Effector CD4-positive, alpha-beta T cell (primary cell): ENCODE measurements at places on chromosomes 1 and 21.

DNA sequence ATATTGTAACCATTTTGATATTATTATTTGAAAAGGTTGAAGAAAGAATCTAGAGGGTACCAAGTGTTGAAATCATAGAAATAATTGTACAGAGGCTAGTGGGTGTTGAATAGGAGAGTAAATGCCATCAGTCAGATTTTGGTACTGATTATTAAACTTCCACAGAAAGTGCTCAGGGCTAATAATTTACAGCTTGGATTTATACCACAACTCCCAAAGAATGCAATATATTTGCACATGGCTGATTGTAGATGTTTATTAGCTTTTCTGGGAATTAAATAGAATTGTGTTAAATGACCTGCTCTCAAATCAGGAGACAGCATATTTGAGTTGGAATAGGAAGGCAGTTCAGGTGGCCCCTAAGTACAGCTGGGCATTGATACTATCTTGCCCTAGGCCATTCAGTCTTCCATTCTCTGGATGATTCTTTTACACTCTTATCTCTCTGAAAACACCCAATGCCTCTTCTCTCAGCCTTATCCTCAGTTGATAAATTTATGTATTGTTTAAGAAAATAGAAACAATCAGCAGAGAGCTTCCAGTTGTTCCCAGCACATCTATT lies 63.7 kb downstream of the ERICH3 start:
- no peak for DNase-seq

DNA sequence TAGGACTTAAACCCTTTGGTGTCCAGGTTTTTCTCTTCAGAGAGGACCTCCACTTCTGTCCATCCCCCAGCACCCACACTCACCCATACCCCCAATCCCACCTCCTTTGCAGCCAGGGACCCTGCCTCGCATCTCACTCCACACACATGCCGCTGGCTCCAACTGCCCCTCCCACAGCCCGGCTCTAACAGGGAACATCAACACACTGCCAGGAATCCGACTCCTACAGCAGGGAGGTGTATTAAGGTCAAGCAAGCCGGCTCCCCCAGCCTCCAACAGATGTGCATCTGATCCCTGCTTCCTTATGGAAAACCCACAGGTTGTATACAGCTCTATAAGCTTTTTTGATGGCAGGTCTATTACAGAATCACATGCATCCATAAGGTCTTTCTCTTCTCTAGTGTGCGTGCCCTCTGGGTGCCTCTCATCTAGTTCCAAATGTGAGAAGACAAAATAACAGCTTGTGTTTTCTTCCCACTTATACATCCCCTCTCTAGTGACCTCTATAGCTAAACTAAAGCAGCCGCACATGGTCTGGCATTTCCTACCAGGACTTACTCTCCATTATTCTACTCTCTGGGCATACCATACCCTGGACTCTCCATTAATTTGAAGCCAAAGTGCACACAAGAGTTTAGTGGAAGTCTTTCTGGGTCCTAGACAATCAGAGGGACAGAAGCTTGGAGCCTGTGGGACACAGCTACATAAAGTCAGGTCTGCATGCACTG lies 16.3 kb downstream of the PIK3C2B start:
- no peak for DNase-seq

DNA sequence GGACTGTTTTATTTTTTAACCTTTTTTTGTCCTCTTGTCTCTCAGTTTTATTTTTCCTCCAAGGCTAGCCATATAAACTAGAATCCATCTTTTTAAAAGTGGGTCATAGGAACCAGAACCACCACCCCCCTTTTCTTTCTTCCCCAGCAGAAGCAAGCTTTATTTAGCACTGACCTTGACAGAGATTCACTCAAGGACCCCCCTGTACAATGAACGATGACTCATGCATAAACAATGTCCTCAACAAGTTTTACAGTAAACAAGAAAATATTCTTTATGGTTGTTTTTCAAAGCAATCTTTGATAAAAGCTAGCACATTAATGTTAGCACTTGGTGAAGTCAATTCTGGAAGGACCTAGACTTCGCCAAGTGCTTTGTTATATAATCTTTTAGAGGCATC lies 14.1 kb downstream of the PKN2 start:
- DNase-seq: no peak

DNA sequence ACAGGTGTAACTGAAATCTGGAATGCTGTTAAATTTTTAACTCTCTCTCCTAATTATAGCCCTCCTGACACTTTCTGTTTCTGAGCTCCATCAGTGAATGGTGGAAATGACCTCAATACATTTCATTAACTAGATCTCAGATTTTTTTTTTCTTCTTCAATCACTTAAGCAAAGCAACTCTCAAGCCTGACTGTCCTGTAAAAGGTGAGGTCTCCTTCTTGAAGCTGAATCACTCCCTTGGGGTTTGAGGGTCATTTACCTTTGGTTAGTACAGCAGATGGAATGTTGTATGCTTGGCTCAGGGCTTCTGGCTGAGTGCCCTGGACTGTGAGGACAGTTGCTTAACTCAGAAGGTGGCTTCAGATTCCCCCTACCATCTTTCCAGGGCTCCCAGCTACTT lies 518.7 kb downstream of the PTPRC start:
- DNase-seq: no peak

DNA sequence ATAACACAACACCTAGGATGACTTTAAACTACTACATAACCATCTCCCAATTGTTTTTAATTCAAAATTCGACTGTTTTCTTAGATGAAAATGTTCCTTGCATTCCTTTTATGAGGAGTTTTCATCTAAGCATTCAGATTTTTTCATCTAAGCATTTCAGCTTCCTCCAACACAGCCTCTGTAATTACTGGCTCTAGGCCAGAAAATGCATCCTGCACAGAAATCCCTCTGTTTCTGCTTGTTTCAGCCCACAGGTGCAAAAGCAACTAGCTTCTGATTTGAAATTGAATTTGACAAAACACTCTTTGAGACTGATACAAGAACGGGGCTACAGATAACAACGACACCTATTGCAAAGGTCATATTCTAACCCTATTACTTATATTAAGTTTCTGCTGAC lies 90.4 kb downstream of the RGS21 start:
- no peak for DNase-seq

GRCh38 chr1:45403298-45403697 lies 63.1 kb upstream of the MUTYH start:
- no peak for DNase-seq

DNA sequence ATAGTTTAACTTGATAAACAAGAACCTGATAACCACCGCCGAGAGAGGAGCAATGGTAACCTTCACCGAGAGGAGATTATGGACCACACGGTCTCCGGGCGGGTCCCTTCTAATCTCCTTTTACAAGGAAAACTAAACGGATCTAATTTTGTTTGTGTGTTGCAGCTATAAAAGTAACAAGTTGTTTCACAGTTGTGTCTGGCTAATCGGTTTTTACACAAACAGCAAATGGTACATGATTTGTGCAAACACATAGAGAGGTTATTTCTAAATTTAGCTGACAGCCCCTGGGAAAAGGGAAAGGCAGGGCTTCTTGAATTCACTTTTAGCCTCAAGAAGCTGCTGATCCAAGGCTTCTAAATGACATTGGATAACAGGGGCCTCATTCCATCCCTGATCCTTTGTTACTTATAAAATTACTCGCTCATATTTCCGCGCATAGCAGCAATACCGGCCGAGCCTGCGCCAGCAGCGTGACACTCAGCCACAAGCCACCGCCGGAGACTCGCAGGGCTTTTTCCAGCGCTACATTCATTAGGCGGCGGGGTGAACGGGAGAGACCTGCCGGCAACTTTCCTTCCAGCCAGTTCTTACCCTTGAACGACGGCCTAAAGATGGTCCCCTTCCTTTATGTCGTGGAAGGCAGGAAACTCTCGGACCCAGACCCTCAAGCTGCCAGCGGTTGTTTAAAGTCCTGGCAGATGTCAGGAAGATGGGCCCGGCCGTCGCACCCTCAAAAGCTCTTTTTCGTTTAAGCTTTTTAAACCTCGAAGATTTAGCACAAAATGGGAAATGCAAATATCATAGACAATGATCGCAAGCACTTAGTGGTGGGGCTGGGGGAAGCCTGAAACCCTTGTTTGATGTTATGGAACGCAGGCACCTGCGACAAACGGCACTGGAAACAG lies 4.4 kb downstream of the FOXD3 start:
- no peak for DNase-seq

DNA sequence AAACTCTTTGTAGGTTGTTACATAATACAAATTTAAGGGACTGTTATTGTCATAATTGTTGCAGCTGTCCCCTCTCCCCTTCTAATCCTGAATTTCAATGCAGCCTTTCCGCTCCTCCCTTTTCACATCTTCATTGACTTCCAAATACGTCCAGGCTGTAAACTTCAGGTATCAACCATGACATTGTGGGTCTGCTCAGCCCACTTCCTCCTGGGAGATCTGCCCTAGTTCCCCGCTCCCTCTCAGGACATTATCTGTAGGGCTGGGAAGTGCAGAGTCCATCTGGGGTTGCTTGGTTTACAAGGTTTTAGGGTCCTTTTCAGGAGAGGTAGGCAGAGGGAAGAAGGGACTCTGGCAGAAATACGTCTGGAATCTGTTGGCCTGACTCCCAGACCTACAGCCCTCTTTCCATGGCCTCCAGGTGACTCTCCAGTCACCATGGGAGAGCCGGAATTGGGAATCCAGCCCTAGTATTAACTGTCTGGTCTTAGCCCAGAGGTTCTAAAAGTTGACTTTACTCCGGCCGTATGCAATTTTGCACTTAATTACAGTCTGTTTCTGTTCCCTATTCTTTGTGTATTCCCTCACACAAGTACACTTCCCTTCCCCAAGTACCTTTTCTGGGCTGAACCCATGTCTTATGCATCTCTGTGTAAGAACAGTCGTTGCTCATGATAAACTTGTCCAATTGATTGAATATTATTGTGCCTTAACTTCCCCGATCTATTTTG lies 4.7 kb upstream of the DENND2D start:
- no peak for DNase-seq

DNA sequence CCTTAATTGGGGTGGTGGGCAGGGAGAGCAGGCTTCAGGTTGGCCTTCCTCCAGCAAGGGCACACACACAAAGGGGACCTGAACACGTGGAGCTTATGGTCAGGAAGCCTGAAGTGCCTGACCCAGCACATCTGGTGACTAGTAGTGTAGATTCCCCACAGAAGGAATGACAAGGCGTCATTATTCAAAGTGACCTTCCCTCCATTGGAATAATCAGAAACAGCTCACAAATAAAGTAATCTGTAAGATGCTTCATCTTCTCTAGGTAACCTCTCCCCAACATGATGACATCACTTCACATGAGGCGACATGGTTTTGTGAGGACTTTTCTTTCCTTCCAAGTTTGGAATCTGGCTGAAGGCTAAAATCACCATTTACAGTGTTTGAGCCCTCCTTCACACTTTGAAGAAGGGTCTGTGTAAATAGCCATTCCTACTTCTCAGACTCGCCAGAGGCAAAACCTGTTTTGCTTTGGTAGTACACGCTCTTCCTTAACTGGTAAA lies 32.8 kb upstream of the ERG start:
- no peak for DNase-seq

DNA sequence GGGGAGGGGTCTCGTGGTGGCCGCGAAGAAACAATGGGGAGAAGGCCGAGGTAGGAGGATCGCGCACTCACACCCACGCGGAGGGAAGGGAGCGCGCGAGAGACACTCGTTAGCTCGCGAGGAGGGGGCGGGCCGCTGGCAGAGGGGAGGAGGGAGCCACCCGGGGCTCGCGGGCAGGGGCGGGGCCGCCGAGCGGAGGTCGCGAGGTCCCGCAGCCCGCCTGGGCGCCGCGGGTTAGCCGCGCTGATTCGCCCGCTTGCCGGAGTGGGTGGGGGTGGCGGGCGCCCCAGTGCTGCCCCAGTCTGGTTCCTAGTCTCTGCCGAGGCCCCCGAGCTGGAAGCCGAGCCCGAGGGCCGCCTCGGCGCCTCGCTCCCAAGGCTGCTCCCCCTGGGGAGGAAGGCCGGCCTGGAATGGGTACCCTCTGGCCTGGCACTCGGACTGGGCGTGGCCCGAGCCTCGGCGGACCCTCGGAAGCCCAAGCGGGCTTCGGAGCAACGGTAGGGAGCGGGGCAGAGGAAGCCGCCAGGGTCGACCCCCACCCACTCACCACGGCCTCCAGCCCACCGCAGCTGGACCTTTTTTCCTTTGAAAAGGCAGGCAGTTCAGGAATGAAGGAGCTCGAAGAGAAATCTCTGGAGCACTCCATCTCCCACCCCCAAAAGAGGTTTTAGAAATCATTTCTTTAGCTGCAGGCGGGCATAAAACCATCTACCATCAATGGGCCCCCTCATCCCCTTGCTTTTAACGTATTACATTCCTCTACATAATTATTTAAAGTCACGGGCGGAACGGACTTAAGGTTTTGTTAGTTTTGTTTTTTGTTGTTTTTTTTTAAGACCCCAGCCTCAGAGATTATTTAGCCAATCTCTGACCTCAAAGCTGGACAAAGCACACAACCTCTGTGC lies 722 bp upstream of the TUT4 start:
- peak; percentile 85 for DNase-seq

DNA sequence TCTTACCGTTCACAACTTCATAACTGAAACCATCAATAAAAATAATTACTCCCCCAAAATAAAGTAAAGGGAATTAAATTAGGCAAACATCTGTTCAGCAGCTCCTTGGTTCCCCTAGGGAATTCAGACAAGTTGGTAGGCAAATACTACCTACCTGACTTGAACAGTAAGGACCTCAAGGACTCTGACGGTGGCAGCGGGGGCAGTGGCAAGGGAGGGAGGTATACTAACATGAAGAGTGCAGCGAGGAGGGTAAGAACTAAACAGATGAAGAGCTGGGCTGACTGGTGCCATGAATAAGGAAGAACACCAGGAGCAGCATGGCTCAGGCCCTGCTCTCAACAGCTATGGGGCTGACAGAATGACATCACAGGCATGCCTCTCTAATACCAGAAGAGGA lies 33.1 kb downstream of the MTOR start:
- no peak for DNase-seq

DNA sequence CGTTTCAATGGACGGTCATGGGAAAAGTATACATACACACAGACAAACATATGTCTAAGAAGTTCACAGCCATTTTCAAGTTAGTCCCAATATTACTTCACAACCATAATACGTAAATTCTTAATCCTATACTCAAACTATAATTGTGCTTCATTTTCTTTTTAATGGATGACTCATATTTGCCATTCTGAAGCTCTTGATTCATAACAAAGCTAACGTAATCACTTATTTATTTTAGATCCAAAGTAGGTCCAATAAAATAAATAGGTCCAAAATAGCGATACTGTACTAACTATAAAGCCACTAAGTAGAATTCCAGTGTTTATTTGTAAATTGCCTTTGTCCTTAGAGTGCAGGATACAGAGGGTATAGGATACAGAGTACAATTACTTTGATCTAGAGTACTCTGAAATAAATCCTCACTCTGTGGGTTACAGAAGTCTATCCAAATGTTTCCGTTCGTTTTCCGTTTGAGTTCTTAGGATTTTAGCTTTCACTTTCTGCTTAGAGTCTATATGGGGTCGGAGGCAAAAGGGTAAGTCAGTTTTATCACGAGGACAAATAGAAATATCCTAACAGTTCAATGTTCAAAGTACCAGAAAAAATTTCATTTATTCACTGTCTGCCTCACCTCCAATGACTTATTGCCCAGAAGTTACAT lies 8.8 kb upstream of the C1orf115 start:
- no peak for DNase-seq

GRCh38 chr1:157142765-157143423 lies 4.7 kb upstream of the ETV3 start:
- no peak for DNase-seq

- peak; percentile 45 for DNase-seq
Measured at GRCh38 chr21:36113647-36114428, 21.0 kb upstream of the CBR3 start.

GRCh38 chr1:208090388-208091301 lies 153.5 kb downstream of the PLXNA2 start:
- DNase-seq: no peak

- DNase-seq: no peak
Measured at GRCh38 chr1:65792669-65793358, at the start of gene PDE4B. TSS of gene PDE4B (plus strand) at chr1:65792895.
